T-cell (primary cell): ENCODE measurements at places on chromosomes 5 and 9.

- no peaks in the 10 kb centered on the region for H3K27me3 ChIP-seq
- H3K27ac ChIP-seq: peak overlapping the region; percentile 99
- peak overlapping the region; percentile 83 for H3K4me3 ChIP-seq
- peaks cover 90% of the 10 kb centered on the region for H3K36me3 ChIP-seq
- no peak for DNase-seq
Measured at GRCh38 chr5:35863159-35863558, 6.5 kb downstream of the IL7R start.

DNA sequence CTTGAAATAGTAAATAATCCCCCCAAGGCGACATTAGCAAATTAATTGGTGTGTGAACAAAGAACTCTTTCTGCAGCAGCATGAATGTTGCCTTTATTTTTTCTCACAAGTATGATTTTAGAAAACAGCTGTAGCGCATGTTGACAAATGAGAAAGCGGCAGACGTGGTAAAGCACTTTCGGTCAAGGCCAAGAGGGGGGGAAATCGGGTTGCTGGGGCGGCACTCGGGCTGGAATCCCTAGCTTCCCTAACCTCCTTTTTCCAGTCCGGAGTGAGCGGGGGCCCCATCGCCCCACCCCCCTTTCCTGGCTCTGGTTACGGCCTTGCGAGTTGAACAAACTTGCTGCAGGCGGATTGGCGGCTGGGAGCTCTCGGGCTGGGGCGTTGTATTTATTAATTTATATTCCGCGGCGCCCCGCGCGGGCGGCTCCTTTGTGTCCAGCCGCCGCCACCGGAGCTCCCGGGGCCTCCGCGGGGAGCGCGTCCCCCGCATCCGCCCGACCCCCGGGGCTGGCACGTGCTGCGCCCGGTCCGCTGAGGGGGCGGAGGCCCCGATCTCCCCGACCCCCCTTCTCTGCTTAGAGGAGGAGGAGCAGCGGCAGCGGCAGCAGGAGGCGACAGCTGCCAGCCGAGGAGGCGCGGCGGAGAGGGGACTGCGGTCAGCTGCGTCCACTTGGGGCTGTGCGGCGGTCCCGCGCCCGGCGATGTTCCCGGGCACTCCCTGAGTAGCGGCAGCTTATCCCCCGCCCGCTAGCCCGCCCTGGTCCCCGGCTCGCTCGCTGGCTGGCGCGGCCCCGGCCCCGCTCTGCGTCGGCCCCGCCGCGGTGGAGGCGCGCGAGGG lies at the start of gene RHOBTB3:
Gene RHOBTB3 (plus strand): TSS at position 607 of the 841 bp plus-strand sequence. CDS start 347 bp downstream, outside the sequence.
- DNase-seq: peak; percentile 0
- H3K27me3 ChIP-seq: no peaks in the 10 kb centered on the region
- peaks cover 11% of the 10 kb centered on the region for H3K4me1 ChIP-seq

- no peak overlapping the region for H3K27ac ChIP-seq
- no peaks in the 10 kb centered on the region for H3K36me3 ChIP-seq
- no peak overlapping the region for H3K4me3 ChIP-seq
- DNase-seq: no peak
- H3K27me3 ChIP-seq: no peaks in the 10 kb centered on the region
Measured at GRCh38 chr5:31962871-31963307, 211.2 kb downstream of the GOLPH3 start.

- H3K36me3 ChIP-seq: no peaks in the 10 kb centered on the region
- H3K27ac ChIP-seq: no peak overlapping the region
- H3K4me1 ChIP-seq: no peaks in the 10 kb centered on the region
- H3K4me3 ChIP-seq: no peak overlapping the region
- DNase-seq: no peak
Measured at GRCh38 chr5:141863569-141864178, 14.5 kb downstream of the PCDH1 start.

DNA sequence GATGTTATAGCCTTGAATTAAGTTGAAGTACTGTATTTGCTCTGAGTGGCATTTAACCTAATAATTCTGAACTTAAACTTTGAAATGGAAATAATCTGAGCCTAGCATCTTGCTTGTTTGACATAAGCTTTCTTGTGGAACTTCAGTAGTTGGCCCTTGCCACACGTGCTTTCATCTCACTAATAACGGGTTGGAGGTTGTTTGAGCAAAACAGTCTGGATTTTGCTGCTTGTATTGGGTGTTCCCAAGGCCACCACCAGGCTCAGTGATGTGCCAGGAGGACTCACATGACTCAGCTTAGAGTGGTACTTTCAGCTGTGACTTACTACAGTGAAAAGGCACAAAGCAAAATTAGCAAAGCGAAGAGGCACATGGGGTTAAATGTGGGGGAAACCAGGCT lies 35.7 kb downstream of the SECISBP2 start:
- H3K4me1 ChIP-seq: no peaks in the 10 kb centered on the region
- H3K27me3 ChIP-seq: no peaks in the 10 kb centered on the region
- no peak overlapping the region for H3K27ac ChIP-seq
- H3K36me3 ChIP-seq: peaks cover 95% of the 10 kb centered on the region

DNA sequence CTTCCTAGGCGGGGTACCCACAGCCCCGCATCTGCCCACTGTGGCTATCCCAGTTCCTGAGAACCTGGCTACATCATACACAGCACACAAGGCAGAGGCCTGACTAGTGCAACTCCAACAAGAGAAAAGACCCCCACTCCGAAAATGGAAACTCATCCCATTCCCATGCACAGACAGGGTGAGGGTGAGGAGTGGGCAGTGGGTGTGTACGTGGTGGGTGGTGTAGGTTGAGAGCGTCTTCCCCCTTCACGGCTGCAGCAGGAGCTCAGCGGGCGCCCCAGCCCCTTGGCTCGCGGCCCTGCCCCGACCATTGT lies 501 bp upstream of the MAP1B start:
- no peak overlapping the region for H3K4me3 ChIP-seq
- H3K4me1 ChIP-seq: no peaks in the 10 kb centered on the region
- H3K27me3 ChIP-seq: peaks cover 31% of the 10 kb centered on the region

GRCh38 chr5:53200306-53200705 lies 90.7 kb upstream of the MOCS2 start:
- H3K4me3 ChIP-seq: no peak overlapping the region
- no peak overlapping the region for H3K27ac ChIP-seq
- H3K4me1 ChIP-seq: no peaks in the 10 kb centered on the region
- DNase-seq: no peak
- no peaks in the 10 kb centered on the region for H3K36me3 ChIP-seq
- H3K27me3 ChIP-seq: peaks cover 2% of the 10 kb centered on the region

GRCh38 chr9:68614121-68614520 lies 73.4 kb upstream of the TMEM252 start:
- H3K4me3 ChIP-seq: no peak overlapping the region
- DNase-seq: no peak
- no peak overlapping the region for H3K27ac ChIP-seq
- no peaks in the 10 kb centered on the region for H3K4me1 ChIP-seq
- no peaks in the 10 kb centered on the region for H3K36me3 ChIP-seq

GRCh38 chr5:136356747-136357469 lies 8.4 kb downstream of the TRPC7 start:
- H3K4me1 ChIP-seq: no peaks in the 10 kb centered on the region
- H3K27me3 ChIP-seq: no peaks in the 10 kb centered on the region
- H3K4me3 ChIP-seq: no peak overlapping the region
- no peak for DNase-seq

GRCh38 chr5:73770172-73771025 lies 144.4 kb downstream of the ARHGEF28 start:
- no peaks in the 10 kb centered on the region for H3K36me3 ChIP-seq
- no peak overlapping the region for H3K27ac ChIP-seq
- no peak overlapping the region for H3K4me3 ChIP-seq
- H3K4me1 ChIP-seq: no peaks in the 10 kb centered on the region
- no peaks in the 10 kb centered on the region for H3K27me3 ChIP-seq

- no peak overlapping the region for H3K4me3 ChIP-seq
- H3K36me3 ChIP-seq: no peaks in the 10 kb centered on the region
- no peak overlapping the region for H3K27ac ChIP-seq
- H3K27me3 ChIP-seq: no peaks in the 10 kb centered on the region
Measured at GRCh38 chr5:163434401-163434866, 3.0 kb upstream of the CCNG1 start.

DNA sequence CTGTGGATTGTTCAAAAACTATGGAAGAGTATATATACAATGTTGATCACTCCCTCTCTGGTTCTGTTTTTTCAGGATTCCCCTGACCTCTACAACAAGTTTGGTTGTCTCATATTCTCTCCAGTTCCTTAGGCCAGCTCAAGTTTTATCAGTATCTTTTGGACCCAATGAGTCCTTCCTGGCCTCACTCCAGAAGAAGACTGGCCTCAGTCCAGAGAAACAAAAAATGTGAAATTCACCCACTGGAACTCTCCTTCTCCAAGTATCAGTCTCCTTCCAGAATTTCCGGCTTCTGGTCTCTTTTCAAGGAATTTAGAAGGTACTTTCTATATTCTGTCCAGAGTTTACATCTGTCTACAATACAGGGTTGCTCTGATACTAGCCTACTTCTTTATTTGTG lies 537.8 kb upstream of the FTMT start:
- H3K4me1 ChIP-seq: no peaks in the 10 kb centered on the region
- H3K36me3 ChIP-seq: no peaks in the 10 kb centered on the region
- no peak for DNase-seq
- no peak overlapping the region for H3K4me3 ChIP-seq

- no peak for DNase-seq
- no peaks in the 10 kb centered on the region for H3K36me3 ChIP-seq
- H3K4me3 ChIP-seq: no peak overlapping the region
- peaks cover 27% of the 10 kb centered on the region for H3K27me3 ChIP-seq
Measured at GRCh38 chr9:34493972-34494535, 28.7 kb downstream of the ENHO start.

DNA sequence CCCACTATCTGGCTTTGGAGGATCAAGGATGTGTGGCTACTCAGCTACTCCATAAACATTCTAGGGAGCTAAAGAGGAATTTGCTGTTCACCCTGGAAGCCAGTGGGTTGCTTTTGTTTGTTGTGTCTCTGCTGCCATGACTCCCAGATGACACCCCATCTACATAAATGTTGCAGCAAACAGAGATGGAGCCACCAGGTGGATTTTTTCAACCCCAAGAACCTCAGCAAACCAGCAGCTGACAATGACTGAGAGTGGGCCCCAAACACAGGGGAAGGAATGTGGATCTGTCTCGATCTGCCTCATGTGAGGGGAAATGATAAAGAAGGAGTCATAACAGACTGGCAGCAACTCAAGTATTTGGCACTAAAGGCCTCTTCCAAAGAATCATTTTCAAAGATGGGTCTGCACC lies 132.7 kb upstream of the TNC start:
- no peak for DNase-seq
- H3K27me3 ChIP-seq: no peaks in the 10 kb centered on the region
- no peak overlapping the region for H3K4me3 ChIP-seq
- no peak overlapping the region for H3K27ac ChIP-seq
- no peaks in the 10 kb centered on the region for H3K4me1 ChIP-seq

DNA sequence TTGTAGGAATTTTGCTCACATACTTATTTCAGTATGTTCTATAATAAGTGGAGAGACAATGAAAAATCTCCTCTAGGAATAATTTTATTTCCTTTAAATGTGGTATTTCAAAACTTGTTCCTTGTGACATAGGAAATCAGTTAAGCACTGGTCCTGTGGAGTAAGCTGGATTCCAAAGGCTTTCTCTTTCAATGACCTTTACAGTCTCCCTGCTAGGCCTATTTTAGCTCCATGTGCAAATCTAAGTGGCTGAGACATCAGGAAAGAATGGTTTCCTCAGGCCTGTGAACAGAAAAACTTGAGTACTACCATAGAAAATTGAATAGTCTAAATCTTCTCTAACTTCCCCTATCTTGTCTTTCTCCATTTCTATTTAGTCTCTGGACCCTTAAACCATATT lies 514.2 kb upstream of the TLE4 start:
- H3K4me1 ChIP-seq: no peaks in the 10 kb centered on the region
- H3K36me3 ChIP-seq: no peaks in the 10 kb centered on the region
- no peaks in the 10 kb centered on the region for H3K27me3 ChIP-seq

DNA sequence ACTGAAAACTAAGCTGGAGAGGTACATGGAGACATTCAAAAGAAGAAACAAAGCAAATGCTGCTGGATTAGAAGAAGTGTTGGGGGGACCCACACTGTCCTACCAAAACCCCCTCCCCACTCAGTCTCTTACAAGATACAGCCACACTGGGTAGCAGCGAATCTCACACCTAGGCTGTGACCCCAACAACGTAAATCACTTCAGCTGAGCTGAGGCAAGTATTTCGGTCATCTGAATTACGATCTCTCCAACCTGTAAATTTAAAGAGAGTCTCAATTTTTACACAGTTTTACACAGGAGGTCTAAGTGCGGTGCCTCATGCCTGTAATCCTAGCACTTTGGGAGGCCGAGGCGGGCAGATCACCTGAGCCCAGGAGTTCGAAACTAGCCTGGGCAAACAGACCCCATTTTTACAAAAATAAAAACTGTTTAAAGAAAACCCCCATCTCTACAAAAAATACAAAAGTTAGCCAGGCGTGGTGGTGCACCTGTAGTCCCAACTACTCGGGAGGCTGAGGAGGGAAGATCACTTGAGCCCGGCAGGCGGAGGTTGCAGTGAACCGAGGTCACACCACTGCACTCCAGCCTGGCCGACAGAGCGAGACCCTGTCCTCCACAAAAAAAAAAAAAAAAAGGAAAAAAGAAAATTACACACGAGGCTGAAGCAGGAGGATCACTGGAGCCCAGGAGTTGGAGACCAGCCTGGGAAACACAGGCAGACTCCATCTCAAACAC lies 3.4 kb downstream of the CAMSAP1 start:
- DNase-seq: no peak
- no peaks in the 10 kb centered on the region for H3K36me3 ChIP-seq
- H3K4me3 ChIP-seq: no peak overlapping the region
- H3K27me3 ChIP-seq: no peaks in the 10 kb centered on the region

- H3K4me3 ChIP-seq: no peak overlapping the region
- no peaks in the 10 kb centered on the region for H3K4me1 ChIP-seq
- no peak overlapping the region for H3K27ac ChIP-seq
- H3K27me3 ChIP-seq: no peaks in the 10 kb centered on the region
Measured at GRCh38 chr9:112047538-112048066, 127.5 kb downstream of the SUSD1 start.

DNA sequence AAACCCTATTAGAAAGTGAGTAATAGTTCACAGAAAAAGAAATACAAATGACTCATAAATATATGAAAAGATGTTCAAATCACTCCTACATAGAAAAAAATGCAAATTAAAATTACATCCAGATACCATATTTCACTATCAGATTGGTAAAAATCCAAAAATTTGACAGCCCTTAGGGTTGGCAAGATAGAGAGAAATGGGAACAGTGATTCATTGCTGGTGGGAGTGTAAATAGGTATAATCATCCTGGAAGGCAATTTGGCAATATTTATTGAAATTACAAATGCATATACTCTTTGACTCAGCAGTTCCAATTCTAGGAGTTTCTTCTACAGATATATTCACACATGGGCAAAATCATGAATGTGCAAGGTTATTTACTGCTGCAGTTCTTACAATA lies 273.5 kb downstream of the NR2F1-AS1 start:
- no peak for DNase-seq
- no peak overlapping the region for H3K4me3 ChIP-seq
- H3K27ac ChIP-seq: no peak overlapping the region
- H3K27me3 ChIP-seq: no peaks in the 10 kb centered on the region
- H3K36me3 ChIP-seq: no peaks in the 10 kb centered on the region
- no peaks in the 10 kb centered on the region for H3K4me1 ChIP-seq
